Activated CD8-positive, alpha-beta T cell treated with anti-CD3 and anti-CD28 coated beads, Interleukin-2, amount 10 ng/mL, durations not matched to agents 7 days and 5 days (primary cell): ENCODE measurements at places on chromosomes 11 and 22. TPM values are rescaled to one million over a fixed set of nuclear protein-coding genes. Genes with fewer than 3 reads are reported as not detected.

DNA sequence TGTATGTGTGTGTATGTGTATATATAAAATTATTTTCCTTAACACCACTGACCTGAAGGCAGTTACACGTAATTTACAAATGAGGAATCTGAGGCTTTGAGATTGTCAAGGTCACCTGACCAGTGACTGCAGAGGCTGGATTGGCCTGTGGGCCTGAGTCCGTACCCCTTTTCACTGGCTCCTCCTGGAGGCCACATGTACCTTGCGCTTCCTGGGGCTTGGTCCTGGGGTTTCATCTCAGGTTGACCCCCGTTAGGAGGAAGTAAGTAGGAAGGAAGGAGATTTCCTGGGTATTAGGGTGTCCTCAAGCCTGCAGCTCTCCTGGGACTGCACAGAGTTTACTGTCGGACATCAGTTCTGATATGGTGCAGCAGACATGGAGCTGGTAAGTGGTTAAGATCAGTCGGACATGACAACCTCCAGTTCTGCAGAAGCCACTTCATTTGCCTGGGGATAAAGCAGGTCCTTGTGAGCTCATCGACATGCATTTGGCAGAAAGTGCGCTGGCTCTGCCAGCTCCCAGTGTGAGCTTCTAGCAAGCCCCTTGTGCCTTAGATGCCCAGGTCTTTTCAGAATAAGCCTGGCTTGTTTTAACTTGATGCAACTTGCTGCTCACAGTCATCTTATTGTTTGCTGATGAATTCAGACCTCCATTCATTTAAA lies 36.6 kb downstream of the ST3GAL4 start:
- peaks cover 19% of the 10 kb centered on the region for H3K4me1 ChIP-seq
- DNase-seq: no peak
- H3K36me3 ChIP-seq: no peaks in the 10 kb centered on the region
- no peak overlapping the region for H3K4me3 ChIP-seq

CEP126 gene
- total RNA-seq: 0.37 TPM

KRTAP5-11 gene
- total RNA-seq: not detected

APOBEC3B gene
- total RNA-seq: 13.3 TPM

- no peaks in the 10 kb centered on the region for H3K27me3 ChIP-seq
- H3K4me3 ChIP-seq: no peak overlapping the region
- no peaks in the 10 kb centered on the region for H3K36me3 ChIP-seq
- no peak overlapping the region for H3K27ac ChIP-seq
Observed at GRCh38 chr11:73428699-73429098, 52.5 kb downstream of the RELT start.

TRMU gene
- 84.0 TPM for total RNA-seq

- peak overlapping the region; percentile 69 for H3K4me3 ChIP-seq
- H3K36me3 ChIP-seq: no peaks in the 10 kb centered on the region
- peak overlapping the region; percentile 98 for H3K27ac ChIP-seq
Observed at GRCh38 chr11:2898366-2899079, 12.9 kb upstream of the CDKN1C start.

DNA sequence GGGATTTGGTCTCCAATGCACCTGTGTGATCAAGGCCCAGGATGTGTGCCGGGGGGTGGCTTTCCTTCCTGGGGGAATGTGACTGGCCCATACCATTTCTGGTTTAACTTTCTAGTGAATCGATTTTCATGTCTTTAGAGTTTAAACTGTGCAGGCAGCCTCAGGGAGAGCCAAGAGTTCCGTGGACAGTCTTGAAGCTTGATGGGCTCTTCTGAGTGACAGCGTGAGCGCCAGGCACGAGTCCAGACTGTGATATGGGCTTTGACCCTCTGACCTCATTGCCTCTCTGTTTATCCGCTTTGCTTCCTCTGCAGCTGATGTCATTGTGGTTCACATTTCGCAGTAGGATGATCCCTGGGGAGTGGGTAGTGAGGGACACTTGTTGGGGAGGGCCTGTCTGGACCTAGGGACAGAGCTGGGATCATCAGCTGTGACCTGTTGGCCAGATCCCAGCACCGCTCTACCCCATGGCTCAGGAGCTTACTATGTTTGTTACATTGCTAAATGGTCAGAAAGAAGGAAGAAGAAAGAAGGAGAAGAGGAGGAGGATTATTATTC lies 80.6 kb upstream of the CLDN5 start:
- no peak overlapping the region for H3K4me3 ChIP-seq
- no peaks in the 10 kb centered on the region for H3K36me3 ChIP-seq
- peaks cover 25% of the 10 kb centered on the region for H3K4me1 ChIP-seq
- peaks cover 3% of the 10 kb centered on the region for H3K27me3 ChIP-seq
- H3K27ac ChIP-seq: no peak overlapping the region

ARHGAP8 gene
- total RNA-seq: 1.2 TPM

MS4A6E gene
- not detected for total RNA-seq

DNA sequence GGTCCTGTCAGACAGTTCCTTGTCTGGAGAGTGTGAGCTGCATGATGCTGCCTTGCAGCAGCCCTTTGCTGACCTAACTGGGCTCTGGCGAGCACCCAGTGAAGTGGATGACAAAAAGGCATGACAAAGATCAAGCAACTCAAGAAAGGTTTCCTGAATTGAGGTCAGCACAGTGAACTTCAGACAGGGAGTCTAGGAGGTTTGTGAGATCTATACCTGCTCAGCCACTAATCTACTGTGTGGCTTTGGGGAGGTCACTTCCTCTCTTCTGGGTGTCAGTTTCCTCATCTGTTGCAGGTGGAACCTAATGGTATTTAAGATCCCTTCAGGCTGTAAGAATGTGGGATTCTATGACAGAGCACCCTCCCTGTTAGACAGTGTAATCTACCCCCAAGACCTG lies 213.9 kb upstream of the NARS2 start:
- peaks cover 3% of the 10 kb centered on the region for H3K27me3 ChIP-seq
- H3K4me3 ChIP-seq: no peak overlapping the region
- H3K27ac ChIP-seq: no peak overlapping the region
- no peaks in the 10 kb centered on the region for H3K4me1 ChIP-seq
- no peaks in the 10 kb centered on the region for H3K36me3 ChIP-seq

FUT4 gene
- 6.5 TPM for total RNA-seq

RAG2 gene
- not detected for total RNA-seq

DNA sequence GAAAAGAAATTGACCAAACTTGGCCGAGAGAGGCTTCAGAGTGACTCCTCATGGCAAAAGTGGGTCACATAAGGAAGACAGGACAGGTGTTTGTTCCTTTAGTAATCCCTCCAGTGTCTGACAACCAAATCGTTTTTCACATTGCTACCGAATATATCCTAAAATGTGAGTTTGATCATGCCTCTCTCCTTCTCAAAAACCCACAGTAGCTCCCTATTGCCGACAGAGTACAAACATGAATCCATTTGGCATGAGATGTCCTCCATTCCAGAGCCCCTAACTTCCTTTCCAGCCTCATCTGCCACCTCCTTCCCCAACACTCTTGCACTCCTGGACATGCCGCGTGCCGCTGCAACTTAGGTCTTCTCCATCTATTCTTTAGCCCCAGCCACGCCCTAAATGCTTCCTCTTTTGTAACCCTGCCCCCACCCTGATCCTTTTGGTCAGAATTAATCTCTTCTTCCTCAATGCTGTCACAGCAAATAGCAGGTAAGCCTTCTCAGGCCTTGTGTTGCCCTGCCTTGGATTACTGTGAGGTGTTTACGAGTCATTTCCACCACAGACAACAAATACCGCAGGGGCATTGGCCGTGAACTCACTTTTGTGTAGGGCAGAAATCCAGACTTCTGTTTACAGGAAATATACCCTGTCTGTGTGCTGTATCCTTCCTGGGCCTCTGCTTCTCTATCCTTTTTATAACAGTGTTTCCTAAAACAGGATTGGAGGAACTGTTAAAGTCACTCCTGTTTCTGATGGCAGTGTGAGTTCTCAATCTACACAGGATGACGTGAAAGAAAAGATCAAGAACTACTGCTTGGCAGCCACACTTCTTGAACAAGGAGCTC lies 66.0 kb upstream of the FTH1 start:
- H3K27me3 ChIP-seq: peaks cover 16% of the 10 kb centered on the region
- H3K4me3 ChIP-seq: no peak overlapping the region
- no peak for DNase-seq
- H3K4me1 ChIP-seq: peaks cover 6% of the 10 kb centered on the region

GRCh38 chr11:18270102-18270501 lies 4.0 kb downstream of the SAA1 start:
- no peaks in the 10 kb centered on the region for H3K27me3 ChIP-seq
- peaks cover under 1% of the 10 kb centered on the region for H3K36me3 ChIP-seq
- H3K27ac ChIP-seq: no peak overlapping the region

GRCh38 chr11:45413156-45413858 lies 127.2 kb upstream of the SYT13 start:
- H3K4me1 ChIP-seq: no peaks in the 10 kb centered on the region
- no peaks in the 10 kb centered on the region for H3K36me3 ChIP-seq
- no peak overlapping the region for H3K27ac ChIP-seq

- H3K4me3 ChIP-seq: no peak overlapping the region
- peaks cover 7% of the 10 kb centered on the region for H3K4me1 ChIP-seq
- H3K27me3 ChIP-seq: peaks cover 13% of the 10 kb centered on the region
Observed at GRCh38 chr11:44632466-44633123, 67.1 kb downstream of the CD82 start.

EIF4ENIF1 gene
- 39.3 TPM for total RNA-seq

DNA sequence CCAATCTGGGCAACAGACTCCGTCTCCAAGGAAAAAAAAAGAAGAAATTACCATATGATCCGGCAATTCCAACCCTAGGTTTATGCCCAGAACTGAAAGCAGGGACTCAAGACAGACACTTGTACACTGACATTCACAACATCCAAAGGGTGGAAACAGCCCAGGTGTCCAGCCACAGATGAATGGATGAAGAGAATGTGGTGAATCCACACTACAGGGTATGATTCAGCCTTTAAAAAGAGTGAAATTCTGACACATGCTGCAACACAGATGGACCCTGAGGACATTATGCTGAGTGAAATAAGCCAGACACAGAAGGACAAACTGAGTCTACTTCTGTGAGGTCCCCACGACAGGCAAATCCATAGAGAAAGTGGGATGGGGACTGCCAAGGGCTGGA lies 43.9 kb downstream of the SGSM3 start:
- no peaks in the 10 kb centered on the region for H3K27me3 ChIP-seq
- no peak overlapping the region for H3K4me3 ChIP-seq
- peaks cover 58% of the 10 kb centered on the region for H3K36me3 ChIP-seq

DNA sequence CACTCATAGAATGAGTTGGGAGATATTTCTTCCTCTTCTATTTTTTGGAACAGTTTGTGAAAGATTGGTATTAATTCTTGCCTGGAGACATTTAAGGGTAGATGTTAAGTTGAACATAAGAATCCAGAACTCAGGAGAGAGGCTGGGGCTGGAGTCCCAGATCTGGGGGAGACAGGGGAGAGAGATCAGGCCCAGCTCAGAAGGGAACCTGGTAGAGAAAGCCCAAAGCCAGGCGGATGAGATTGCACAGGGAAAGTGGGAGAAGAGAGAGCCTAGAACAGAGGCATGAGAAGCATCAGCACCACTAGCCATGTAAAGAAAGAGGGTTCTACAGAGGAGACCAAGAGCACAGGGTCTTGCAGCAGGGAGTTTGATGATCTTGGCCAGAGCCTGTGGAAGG lies 13.0 kb upstream of the GNAZ start:
- no peaks in the 10 kb centered on the region for H3K4me1 ChIP-seq
- DNase-seq: no peak
- H3K36me3 ChIP-seq: no peaks in the 10 kb centered on the region
- no peak overlapping the region for H3K4me3 ChIP-seq
- H3K27me3 ChIP-seq: peaks cover 9% of the 10 kb centered on the region

RTN4R gene
- total RNA-seq: 3.7 TPM

CCND1 gene
- total RNA-seq: not detected

- no peaks in the 10 kb centered on the region for H3K36me3 ChIP-seq
- no peak overlapping the region for H3K4me3 ChIP-seq
- H3K27ac ChIP-seq: no peak overlapping the region
- peaks cover 13% of the 10 kb centered on the region for H3K27me3 ChIP-seq
- peaks cover 7% of the 10 kb centered on the region for H3K4me1 ChIP-seq
Observed at GRCh38 chr11:93648158-93648557, 13.3 kb upstream of the CEP295 start.

HPX gene
- total RNA-seq: not detected

GRCh38 chr11:102933627-102934026 lies 21.9 kb downstream of the MMP13 start:
- DNase-seq: no peak
- H3K4me1 ChIP-seq: no peaks in the 10 kb centered on the region
- H3K27me3 ChIP-seq: peaks cover 2% of the 10 kb centered on the region
- H3K4me3 ChIP-seq: no peak overlapping the region
- no peak overlapping the region for H3K27ac ChIP-seq
- H3K36me3 ChIP-seq: no peaks in the 10 kb centered on the region
